AG04449 (cell line): ENCODE measurements at places on chromosomes 11 and 22.

DNA sequence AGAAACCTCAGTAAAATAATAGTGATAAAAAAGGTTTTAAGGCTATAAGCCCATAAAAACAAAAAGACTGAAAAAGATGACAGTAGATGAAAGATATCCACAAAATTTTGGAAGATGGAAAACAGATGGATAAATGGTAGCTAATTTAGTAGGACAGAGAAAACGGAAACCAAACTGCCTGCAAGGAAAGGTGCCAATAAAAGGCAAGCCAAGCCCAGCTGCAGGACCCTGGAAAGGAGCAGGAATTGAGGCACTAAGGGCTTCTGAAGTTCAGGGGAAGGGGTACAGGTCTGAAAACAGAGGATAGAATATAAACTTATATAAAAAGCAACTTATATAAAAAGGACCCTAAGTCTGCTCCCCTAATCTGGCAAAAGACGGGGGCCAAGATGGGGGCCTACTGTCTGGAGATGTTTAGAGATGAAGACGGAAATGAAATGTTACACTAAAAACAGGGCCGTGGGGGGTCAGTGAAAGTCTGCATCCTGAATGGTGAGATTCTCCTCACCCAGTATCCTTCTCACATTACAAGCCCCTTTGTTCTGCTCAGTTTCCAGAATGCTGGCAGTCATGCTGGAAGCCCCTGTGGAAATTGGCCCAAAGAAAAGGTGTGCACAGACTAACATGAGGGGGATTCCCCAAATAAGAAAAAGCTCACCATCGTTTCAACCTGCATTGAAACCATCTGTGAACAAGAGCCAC lies 269.3 kb upstream of the PITPNB start:
- DNase-seq, result no peak

- no peak for DNase-seq
Observed at GRCh38 chr11:86919557-86920210, 35.5 kb downstream of the FZD4 start.

DNA sequence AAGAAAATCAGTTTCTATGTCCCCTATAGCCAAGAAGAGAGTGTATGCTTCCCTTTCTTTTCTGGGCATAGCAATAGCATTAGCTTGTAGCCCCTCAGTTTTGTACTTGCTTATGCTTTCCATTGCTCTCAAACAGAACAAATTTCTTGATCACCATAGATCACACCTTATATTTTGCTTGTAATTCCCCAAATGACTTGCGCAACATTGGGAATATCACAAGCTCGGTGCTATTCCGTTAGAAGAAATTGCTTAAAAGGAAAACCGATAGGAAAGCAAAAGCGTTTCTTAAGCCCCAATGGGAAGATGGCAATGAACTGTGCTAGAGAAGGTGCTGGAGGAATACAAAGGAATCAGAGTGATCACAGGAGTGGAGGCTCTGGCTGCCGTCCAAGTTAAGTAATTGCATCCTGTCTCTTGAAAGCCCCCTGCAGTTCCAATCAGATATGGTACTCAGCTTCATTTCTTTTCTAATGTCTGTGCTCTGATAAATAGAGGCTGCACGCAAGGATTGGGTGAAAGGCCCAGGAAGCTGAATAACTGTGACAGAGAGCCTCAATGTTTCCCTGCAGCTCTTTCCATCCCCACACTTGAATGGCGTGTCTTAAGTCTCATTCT lies 182.1 kb upstream of the KIRREL3 start:
- no peak for DNase-seq

DNA sequence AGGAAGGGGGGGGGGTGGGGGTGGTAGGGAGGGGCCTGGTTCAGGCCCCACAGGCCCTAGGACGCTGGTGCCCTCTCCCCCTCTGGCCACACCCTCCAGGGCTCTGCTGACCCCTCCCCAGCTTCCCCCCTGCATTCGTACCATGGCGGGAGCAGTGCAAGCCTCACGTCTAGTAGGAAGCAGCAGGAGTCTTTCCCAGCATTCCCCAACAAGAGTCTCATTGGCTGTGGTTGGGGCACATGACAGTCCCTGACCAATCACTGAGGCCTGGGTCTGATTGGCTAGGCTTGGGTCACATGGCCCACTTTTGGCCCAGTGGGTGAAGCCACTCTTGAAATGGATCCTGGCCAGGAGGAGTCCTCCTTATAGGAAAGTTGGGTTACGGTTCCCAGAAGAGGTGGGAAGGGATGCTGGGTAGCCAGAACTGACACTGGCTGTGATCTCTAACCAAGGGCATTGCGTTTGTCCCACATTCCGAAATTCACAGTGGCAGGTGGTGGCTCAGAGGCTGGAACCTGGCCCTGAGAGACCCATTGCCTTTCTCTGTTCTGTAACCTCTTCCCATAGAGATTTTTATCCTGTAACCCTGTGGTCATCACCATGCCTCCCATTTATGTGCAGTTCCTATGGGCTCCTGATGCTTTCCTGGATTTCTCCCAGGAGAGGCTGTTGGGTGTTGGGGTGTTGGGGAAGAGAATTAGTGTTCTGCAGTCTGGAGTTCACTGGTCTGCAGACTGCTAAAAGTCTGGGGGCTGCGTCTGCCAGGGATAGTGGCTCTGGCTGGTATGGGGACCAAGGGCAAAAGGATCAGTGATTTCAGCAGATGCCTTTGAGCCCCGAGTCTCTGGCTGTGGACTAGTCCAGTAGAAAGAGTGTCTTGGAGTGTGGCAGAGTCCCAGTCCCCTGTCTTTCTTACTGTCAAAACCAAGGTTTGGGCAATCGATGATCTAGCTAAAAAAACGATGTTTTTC lies 58.9 kb upstream of the MYEOV start:
- no peak for DNase-seq

DNA sequence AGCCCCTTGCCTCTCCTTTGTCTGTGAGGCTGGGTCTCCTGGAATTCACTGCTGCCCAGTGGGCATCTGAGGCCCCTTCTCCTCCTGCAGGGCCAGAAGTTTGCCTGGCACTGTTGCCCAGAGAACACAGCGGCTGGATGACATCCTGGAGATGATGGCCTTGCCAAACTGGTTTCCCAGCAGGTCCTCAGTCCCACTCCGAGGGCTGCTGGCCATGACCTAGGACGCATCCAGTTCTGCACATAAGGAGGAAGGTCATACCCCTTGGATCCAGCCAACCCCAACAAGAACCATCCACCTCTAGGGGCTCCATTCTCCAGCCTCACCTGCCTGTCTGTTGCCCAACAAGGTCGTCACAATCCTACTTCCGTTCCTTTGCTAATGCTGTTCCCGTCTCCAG lies 3.4 kb upstream of the SMTN start:
- DNase-seq, result no peak

GRCh38 chr11:45704635-45705034 lies 39.2 kb upstream of the CHST1 start:
- no peak for DNase-seq
